Activated CD8-positive, alpha-beta memory T cell treated with anti-CD3 and anti-CD28 coated beads for 36 hours (primary cell): ENCODE measurements at places on chromosomes 7 and 10. TPM values are rescaled to one million over a fixed set of nuclear protein-coding genes. Genes with fewer than 3 reads are reported as not detected.

The HMX3 gene
- total RNA-seq, result 0.42 TPM

The CCDC172 gene
- total RNA-seq, result not detected

The ATXN7L1 gene
- 4.3 TPM for total RNA-seq

The STARD3NL gene
- total RNA-seq, result 48.1 TPM

The RAMP3 gene
- total RNA-seq, result not detected

The GPER1 gene
- not detected for total RNA-seq

The BMPER gene
- total RNA-seq, result not detected

The RET gene
- not detected for total RNA-seq

The IFIT1 gene
- 0.25 TPM for total RNA-seq

The ADO gene
- 34.4 TPM for total RNA-seq

The BLNK gene
- not detected for total RNA-seq

The TSPAN33 gene
- total RNA-seq, result 19.2 TPM

The CDH23 gene
- total RNA-seq, result 0.55 TPM

The C10orf67 gene
- not detected for total RNA-seq

The ZNF804B gene
- total RNA-seq, result not detected

The SPDYE5 gene
- not detected for total RNA-seq

The NACAD gene
- 0.92 TPM for total RNA-seq

The LRRC61 gene
- total RNA-seq, result 27.3 TPM

The TEX47 gene
- not detected for total RNA-seq

The C10orf105 gene
- 0.17 TPM for total RNA-seq
